ENCODE measurements at places on chromosomes 1 and 21.

DNA sequence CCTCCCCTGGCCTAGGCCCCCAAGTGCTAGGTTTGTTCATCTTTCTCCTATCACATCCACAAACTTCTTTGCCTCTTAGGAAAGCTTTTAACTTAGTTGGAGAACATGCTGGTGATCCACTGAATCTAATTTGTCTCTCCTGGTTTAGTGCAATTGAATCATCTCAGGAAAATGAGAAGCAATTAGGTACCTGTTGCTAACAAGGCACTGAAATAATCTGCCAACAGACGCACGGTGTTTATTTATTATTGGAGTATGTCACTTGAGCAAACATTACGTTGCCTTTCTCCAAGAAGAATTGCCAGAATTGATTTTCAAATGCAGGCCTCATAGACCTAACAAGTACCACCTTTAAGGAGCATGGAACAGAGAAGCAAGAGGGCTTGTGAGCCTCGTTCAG lies 309.4 kb downstream of the NFIA start:
- no peak for DNase-seq

GRCh38 chr1:77283701-77284425 lies 2.0 kb downstream of the AK5 start:
- DNase-seq = no peak

- no peak for DNase-seq
Observed at GRCh38 chr1:145963265-145964019, 933 bp downstream of the ANKRD34A start.

- no peak for DNase-seq
Observed at GRCh38 chr1:117679299-117679698, 73.5 kb downstream of the TENT5C start.

- no peak for DNase-seq
Observed at GRCh38 chr1:219781491-219781890, 146.9 kb downstream of the SLC30A10 start.

DNA sequence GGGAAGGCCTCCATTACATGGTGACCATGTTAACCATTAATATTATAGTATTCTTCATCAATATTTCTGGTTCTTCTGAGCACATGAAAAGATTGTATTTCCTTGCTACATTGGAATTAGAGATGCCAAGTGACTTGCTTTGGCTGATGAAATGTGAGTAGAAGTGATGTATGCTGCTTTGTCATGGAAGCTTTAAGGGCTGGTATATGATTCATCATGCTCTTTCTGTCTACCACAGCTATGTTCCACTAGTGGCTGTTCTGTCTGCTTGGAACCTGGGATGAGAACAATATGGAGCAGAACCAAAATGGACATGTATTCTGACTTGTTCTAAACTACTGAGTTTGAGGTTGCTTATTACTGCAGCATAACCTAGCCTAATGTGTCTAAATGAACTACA lies 163.3 kb downstream of the TM2D1 start:
- no peak for DNase-seq

GRCh38 chr1:207013321-207014085 lies 19.1 kb downstream of the C1orf116 start:
- no peak for DNase-seq

- DNase-seq = peak; percentile 47
Observed at GRCh38 chr1:223331301-223331700, 32.7 kb downstream of the SUSD4 start.

GRCh38 chr1:53590531-53591515 lies 131.6 kb downstream of the DMRTB1 start:
- DNase-seq = peak; percentile 56

GRCh38 chr1:215889871-215890270 lies 322.8 kb downstream of the KCTD3 start:
- no peak for DNase-seq

- DNase-seq = no peak
Observed at GRCh38 chr1:39431927-39432326, 59.5 kb upstream of the BMP8A start.

DNA sequence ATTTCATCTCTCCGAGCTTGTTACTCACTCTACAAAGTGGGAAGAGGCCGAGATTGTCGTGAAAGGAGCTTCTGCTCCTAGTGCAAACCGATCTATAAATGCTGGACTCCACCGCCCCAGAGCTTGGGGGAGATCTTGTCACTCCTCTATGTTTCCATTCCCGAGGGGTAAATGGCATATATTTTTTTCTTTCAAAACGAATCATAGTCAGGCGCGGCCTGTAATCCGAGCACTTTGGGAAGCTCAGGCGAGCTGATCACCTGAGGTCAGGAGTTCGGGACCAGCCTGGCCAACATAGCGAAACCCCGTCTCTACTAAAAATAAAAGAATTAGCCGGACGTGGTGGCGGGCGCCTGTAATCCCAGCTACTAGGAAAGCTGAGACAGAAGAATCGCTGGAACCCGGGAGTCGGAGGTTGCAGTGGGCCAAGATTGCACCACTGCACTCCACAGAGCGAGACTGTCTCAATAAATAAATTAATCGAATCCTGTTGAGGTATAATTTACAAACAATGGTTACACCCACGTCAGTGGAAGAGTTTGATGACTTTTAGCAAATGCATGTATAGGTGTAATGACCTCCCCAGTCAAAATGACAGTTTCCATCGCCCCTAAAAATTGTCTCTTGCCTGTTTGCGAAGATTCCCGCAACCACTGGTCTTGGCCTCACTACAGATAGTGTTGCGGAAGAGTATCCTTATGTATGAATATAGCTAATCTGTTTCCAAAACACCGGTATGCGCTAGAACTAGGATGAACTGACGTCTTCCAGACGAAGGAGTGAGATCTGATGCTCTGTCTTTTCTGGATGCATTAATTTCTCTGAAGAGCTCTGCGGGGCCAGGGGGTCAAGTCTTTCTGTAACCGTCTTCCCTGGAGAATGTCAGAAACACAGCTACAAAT lies 840 bp upstream of the HEATR1 start:
- no peak for DNase-seq

GRCh38 chr1:232212253-232212652 lies 417.7 kb downstream of the SIPA1L2 start:
- no peak for DNase-seq

GRCh38 chr1:45093334-45093733 lies 81.3 kb downstream of the UROD start:
- DNase-seq = no peak

- DNase-seq = no peak
Observed at GRCh38 chr1:83959824-83960498, 39.0 kb downstream of the TTLL7 start.

GRCh38 chr1:193676996-193677549 lies 490.7 kb upstream of the B3GALT2 start:
- no peak for DNase-seq
